Hematopoietic multipotent progenitor cell (in vitro differentiated cells): ENCODE measurements at places on chromosomes 4 and X.

DNA sequence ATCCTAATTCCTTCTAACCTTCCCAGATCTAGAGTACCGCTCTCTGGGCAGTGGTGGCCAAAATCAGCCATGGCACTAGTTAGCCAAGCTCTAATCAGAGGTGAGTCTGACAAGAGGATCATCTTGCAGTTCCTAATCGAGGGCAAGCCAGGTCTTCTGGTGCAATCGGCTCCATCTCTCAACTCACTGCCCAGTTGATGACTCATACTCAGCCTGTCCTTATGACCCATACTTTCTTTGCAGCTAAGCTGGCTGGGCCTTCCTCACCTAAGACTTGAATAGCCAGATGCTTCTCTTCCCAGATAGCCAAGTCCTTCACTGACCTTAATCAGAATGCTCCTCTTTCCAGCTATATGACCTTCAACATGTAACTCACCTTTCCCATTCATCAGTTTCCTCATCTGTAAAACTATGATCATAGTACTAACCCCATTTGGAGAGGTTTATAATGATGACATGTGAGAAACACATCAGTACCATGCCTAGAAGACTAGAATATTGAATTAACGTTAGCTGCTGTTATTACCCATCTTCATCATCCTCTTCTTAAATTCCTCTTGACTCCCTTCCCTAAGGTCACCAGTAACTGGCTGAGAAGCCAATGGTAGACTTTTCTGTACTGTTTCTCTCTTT lies 57.1 kb downstream of the RELL1 start:
- no peak for DNase-seq

- no peak for DNase-seq
Observed at GRCh38 chrX:54945224-54945623, 24.6 kb downstream of the TRO start.

- no peak for DNase-seq
Observed at GRCh38 chrX:130846746-130847145, 56.3 kb downstream of the ENOX2 start.

- no peak for DNase-seq
Observed at GRCh38 chr4:125522992-125523391, 208.2 kb downstream of the FAT4 start.

GRCh38 chrX:117895418-117895817 lies 221.2 kb downstream of the KLHL13 start:
- no peak for DNase-seq

GRCh38 chr4:169998981-169999380 lies 27.2 kb downstream of the MFAP3L start:
- DNase-seq: no peak

GRCh38 chrX:47815901-47816845 lies 20.5 kb upstream of the ZNF81 start:
- no peak for DNase-seq

DNA sequence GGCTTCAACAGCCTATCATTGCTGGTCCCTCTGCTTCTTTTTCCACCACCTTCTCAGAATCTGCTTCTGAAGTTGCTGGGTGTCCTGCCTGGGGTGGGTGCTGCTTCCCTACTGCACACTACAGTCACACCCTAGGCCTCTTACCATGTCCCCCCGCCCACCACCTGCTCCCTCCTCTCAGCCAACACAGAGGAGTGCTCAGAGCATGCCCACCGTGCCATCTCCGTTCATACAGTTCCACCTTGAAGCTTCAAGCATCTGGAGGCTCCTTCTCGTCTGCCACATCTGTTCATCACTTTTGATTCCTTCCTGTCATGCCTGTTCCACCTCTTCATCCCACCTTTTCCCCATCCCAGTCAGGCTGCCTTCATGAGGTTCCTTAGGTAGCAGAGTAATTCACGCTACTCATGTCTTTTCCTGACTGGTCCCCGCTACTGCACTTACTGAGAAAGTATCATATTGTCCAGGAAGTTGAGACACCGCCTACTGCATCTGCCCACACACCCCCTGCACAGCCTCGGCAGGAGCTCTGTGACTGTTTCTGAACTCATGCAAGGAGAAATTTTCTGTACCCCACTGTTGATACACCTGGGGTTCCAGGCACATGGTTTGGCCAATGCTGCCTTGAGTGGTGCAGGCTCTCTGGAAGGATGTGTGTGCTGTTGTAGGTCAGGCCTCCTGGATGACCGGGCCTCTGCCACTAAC lies 39.5 kb downstream of the HADH start:
- DNase-seq: no peak

DNA sequence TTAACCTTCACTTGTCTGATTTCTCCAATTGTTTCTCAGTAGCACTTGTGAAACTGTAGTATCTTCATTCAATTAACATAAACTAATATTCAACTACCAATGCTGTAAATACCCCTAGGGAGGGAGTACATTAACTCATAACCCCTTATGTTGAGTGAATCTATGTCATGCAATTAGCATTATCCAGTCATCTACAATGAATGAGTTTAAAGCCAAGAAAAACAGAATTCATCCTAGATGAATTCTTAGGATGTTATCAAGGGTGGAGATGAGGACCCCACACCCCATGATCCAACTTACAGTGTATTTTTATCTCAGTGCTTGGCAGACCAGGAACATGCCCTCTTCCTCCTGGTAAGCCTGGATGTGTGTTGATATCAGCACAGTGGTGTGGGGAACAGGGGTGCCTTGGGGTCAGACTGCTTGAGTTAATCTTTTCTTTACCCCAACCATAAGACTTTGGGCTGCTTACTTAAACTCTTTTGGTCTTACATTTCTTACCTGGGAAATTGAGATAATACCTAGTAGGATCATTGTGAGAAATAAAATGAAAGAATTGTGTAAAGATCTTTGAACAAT lies 62.1 kb upstream of the SCOC start:
- DNase-seq: no peak

GRCh38 chrX:13933352-13933751 lies 96.3 kb downstream of the GEMIN8 start:
- DNase-seq: no peak

DNA sequence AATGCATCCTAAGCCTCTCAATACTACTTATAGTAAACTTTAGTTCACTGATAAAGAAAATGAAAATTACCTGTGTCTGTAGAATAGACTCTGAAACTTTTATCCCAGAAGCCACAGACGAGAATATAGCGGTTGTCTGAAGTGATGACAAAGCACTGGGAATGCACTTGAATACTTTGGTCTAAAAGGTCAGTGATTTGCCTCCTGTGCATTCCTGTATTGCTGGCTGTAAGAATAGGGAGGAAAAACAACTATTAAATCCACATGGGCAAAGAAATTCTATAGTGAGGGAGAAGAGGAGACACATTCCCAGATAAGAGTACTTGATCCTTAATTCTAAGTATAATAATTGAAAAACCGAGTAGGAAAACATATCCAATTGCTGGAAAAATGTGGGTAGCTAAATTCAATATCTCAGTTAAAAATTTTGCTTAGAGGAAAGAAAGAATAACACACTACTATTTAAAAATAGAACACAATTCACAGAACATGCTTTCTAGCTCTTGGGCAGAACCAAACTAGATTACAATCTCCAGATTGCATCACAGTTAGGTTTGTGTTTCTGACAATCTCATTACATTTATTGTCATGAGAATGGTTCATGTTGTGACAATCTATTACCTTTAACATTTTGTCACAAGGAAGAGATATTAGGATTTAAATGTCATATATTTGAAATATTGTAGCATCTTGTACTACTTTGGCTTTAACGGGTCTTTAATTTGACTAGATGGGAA lies 232.1 kb downstream of the DCLK2 start:
- DNase-seq: no peak

GRCh38 chr4:153207027-153207426 lies 2.8 kb downstream of the TRIM2 start:
- DNase-seq: no peak

- DNase-seq: no peak
Observed at GRCh38 chr4:149830823-149831222, 15.2 kb upstream of the IQCM start.

- no peak for DNase-seq
Observed at GRCh38 chr4:76443376-76443775, 8.3 kb downstream of the SHROOM3 start.

- DNase-seq: no peak
Observed at GRCh38 chrX:152154050-152154449, 15.7 kb upstream of the MAGEA10 start.

- no peak for DNase-seq
Observed at GRCh38 chr4:37885496-37885895, 5.4 kb upstream of the TBC1D1 start.

- DNase-seq: no peak
Observed at GRCh38 chr4:139501117-139501516, 47.2 kb downstream of the RAB33B start.

- no peak for DNase-seq
Observed at GRCh38 chrX:73850124-73851013, 287.4 kb downstream of the CHIC1 start.

DNA sequence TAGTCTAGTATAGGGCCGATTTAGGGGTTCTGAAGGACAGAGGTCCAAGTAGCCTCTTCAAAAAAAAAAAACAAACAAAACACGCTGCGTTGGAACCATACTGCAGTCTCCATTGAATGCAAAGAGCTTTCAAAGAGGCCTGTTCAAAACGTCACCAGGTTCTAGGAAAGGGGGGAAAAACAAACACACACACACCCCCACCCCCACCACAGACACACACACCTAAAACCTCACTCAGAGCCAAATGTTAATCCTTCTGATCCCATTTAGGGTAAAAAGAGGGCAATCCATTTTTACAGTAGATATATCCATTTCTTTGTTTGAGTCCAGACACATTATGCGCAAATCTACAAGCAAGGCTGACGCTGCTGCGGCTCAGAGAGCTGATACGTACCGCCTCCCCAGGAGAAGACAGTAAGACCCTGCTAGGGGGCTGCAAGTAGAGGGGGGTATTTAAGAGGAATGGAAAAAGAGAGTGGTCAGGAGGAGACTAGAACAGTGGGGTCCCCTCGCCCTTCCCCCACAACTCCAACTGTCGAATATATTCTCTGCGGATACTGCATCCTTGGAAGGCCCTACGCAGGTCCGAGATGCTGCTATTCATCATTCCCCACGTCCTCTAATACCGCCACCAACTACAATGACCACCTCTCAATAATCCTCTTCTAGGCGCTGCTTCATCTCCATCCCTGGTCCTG lies 1.3 kb downstream of the NKRF start:
- no peak for DNase-seq

DNA sequence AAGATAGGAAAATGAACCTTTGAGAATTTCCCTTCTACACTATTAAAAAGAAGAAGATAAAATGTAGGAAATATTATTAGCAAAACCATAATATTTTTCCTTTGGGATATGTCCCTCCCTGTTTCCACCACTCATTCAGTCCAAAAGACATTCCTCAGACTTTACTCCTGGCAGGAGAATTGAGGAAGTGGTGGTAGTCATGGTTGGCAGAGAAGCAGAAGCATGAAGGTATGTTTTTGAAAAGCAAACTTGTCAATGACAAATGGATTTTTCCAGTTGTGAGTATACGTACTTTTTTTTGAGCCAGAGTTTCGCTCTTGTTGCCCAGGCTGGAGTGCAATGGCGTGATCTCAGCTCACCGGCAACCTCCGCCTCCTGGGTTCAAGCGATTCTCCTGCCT lies 13.7 kb downstream of the STAG2 start:
- no peak for DNase-seq

DNA sequence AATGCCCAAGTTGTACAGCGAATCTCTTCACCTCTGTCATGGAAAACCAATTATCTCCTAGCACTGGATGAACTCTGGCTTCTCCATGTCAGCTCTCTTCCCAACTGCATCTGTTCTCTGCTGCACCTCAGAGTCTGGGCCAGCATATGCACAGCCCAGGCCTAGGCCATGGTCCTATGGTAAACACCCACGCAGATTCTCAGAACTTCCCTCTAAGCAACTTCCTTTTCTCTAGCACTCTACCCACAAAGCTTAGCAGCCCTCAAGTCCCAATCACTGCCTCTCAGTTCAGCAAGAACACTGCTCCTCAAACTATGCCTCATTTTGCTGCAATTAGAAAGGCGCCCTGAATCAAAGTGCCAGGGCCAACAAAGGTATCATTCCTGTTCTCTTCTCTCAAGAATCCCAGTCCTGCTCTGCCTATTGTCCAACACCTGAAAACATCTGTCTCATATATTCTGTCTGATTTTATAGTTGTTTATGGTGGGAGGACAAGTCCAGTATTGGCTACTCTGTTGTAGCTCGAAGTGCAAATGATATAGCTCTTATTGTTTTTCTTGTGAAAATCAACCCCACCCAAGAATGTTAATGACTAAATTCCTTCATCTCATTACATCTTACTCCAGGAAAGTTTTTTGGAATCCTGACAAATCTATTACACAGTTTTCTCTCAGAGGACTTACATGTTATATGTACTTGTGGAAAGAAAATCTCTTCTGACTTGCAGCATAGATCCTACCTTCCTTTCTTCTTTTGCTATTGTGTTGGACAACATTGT lies 85.4 kb downstream of the DCHS2 start:
- no peak for DNase-seq

DNA sequence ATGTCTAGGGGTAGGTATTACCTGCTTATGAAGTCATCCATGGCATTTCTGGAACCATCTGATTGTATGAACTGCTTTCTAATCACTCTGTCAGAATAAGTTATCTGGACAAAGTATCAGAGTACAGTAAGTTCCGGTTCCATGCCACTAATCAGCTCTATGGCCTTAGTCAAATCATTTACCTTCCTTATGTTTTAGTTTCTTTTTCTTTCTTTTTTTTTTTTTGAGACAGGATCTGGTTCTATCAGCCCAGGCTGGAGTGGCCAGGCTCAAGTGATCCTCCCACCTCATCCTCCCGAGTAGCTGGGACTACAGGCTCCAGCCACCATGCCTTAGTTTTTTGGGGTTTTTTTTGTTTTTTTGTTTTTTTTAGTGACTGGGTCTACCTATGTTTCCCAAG lies 11.5 kb downstream of the XIAP start:
- no peak for DNase-seq

GRCh38 chr4:105894660-105895582 lies at the start of gene NPNT:
NPNT (plus strand) TSS chr4:105895471; CDS start chr4:105895653, 182 bp downstream.
- DNase-seq: peak; percentile 12

DNA sequence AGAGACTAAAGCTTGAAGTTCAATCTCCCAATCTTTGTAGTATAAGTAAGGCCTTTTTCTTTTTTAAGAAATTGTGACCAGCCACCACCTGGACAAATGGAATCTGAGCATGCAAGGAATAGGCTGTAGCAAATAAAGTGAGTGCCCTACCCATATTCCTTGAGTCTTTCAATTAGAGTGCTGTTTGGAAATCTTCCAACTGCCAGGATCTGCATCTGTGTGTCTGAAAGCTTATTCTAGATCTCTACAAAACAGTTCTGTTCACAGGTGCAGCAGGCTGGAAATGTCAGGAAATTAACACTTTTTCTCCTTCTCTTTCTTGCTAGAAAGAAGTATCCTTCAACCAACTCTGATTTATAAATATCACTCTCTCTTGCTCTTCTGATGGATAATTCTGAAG lies 76.7 kb upstream of the NDST3 start:
- DNase-seq: no peak
